CD4-positive, alpha-beta T cell treated with Interleukin-17A for 1 hour (primary cell): ENCODE measurements at places on chromosomes 12 and 14.

DNA sequence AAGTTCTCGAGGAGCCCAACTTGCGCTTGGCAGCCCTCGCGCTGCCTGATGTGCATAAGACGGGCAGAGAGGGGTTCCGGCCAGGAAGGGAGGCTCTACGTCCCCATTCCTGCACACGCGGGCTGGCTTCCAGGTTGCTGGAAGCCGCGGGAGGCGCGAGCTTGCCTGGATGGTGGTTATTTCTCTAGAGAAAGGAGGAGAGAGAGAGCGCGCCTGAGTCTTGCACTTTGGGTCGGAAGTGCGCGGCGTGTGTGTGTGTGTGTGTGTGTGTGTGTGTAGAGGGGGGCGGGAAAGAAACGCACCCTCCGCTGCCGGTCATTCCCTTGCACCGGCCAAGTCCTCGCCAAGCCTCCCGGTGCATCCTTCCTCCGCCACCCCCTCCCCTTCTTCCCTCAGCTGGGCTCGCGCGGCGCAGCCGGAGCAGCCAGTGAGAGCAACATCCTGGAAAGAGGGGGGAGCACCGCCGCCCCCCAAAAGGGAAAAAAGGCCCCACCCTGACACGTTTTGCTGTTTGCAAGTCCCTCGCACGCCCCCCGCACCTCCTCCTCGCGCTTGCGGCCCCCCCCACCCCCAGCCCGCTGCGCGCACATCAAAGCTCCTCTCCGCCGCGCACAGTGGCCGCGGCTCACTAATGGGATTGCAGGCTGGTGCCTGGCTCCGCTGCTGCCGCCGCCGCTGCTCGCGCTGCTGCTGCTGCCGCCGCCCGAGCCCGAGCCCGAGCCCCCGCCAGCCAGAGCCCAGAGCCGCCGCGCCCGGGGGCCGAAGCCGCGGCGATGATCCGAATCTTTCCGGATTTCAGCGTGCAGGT is 4.4 kb upstream of the NPAS3 start:
- DNase-seq = no peak

DNA sequence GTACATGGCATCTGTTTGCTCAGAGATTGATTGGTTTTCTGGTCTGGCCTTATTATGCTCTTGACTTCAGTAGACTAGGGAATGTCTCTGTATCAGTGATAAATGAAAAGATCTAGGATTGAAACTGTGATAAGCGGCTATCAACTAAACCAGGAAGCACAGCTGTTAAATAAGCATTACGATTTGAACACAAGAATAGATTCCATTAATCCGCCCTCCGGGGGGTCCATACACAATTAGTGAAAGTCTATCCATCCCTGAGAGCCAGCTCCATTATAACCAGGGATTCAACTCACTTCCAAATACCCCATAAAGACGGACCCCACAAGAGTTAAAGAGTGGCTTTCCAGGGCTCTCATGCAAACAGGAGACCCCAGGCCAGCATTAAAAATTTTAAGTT is 279.0 kb downstream of the GRIN2B start:
- no peak for DNase-seq

- peak; percentile 38 for DNase-seq
Measured at GRCh38 chr12:99043319-99043914, 398.3 kb downstream of the APAF1 start.

DNA sequence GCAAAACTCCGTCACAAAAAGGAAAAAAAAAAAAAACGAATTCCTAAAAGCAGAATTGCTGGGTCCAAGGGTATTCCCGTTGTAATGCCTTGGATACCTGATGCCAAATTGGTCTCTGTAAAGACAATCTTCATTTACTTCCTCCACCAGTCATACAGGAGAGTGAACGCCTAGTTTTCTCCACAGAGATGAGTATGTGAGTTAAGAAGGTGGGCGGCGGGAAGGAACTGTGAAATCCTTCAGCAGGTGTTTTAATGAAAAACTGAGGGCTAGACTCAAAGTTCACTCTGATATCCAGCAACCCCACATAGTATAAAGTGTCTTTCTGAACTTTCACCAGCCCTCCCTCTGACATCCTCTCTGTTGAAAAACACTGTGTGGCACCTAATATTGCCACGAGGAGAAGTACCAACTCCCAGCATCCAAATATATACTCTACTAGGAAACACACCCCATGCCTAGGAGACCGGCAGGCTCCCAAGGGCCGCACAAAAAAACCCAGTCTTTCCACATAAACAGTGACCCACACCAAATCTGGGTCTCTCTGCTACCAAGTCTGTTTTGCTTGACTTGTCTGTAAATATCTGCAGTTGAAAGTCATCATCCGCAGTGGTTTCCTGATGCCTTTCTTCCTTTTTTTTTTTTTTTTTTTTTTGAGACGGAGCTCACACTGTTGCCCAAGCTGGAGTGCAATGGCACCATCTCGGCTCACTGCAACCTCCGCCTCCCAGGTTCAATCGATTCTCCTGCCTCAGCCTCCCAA is 30.3 kb upstream of the FOXN3 start:
- DNase-seq = no peak
